ENCODE measurements at places on chromosomes 7 and 10.

DNA sequence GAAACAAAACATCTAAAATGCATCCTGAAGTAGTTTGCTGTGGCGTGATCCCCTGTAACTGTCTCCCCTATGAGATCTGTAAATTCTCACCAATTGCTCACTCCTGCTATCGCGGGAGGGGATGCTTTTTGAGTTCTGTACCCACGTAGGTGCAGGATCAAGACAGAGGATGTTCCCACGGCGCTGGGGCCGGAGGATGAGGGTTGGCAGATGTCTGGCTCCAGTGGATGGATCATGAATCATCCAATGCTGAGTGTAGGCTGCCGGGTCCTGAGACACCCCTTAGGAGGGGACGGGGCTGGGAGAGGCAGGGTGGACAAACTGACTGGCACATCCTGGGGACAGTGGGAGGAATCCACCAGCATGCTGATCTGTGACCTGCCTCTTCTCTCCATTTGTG lies 224.4 kb downstream of the USP6NL start:
- no peak for DNase-seq

GRCh38 chr7:55549457-55549856 lies 22.8 kb downstream of the VOPP1 start:
- DNase-seq: no peak

DNA sequence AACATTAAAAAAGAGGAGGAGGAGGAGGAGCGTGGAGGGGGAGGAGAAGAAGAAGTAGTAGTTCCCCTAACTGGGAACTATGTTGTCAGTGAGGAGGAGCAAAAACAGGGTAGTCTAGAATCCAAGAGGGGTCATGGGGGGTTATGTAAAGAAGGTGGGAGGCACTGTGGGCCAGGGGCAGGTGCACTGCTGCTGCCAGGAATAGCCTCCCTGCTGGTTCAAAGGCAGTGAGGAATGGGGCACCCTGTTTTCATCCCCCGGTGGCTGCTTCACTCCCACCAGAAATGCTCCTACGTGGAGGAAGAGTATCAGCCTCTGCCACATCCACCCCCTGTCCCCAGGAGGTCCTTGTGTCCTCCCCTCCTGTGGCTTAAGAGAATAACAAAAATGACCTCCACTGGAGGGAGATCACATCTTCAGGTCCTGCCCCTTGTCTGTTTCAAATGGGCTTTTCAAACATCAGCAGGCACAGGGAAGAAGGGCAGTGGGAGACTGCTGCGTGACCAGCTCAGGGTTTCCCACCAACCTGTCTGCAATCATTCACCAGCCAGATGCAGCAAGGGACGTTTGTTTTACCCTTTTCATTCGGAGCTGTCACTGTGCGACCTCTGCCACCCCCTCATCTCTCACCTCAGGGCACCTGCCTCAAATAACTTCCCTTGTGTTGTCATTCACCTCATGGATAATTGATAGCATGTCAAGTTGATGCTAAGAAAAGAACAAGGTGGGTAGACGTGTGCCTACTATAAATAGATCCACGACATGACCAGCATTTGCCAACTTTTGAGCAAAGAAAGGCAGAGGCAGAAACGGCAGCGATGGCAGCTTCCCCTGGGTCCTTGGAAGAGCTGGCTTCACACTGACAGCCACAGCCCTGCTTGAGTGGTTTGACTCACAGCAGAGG lies 92.6 kb downstream of the DGKI start:
- DNase-seq: no peak

GRCh38 chr7:157414702-157415096 lies 77.9 kb downstream of the DNAJB6 start:
- DNase-seq: no peak

DNA sequence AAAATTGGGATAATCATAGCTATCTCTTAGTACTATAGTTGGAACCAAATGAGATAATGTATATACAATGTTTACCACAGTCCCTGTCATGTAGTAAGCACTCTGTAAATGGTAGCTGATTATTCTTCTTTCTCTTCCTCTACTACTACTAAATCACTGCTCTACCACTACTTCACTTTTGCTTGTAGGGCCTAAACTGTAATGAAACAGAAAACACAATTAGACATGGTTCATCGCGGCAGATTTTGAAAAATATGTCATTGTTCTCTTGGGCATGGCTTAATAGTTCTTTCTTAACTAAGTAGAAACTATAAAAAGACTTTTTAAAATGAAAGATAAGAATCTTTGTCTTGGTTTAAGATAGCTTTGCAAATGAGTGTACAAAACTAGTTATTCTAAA lies 34.9 kb downstream of the R3HCC1L start:
- DNase-seq: no peak

DNA sequence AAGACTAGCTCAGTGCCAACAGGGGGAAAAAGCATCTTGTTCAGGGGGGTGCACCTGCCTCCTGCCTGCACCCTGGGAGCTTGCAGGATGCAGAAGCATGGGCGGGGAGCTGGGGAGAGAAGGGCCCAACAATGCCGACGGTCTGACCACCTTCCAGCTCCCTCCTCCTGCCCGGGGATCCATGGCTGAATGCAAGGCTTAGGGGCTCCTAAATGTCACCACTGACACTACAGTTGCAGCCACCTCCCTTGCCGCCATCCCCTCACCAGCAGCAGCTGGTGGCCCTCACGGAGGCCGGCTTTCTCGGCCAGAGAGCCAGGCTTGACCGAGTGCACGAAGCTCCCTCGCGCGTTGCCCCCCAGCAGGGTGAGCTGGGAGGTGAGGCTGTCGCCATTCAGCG lies 78.8 kb upstream of the GNA12 start:
- DNase-seq: no peak

- DNase-seq: no peak
Measured at GRCh38 chr7:91557789-91558404, 293.7 kb downstream of the FZD1 start.

DNA sequence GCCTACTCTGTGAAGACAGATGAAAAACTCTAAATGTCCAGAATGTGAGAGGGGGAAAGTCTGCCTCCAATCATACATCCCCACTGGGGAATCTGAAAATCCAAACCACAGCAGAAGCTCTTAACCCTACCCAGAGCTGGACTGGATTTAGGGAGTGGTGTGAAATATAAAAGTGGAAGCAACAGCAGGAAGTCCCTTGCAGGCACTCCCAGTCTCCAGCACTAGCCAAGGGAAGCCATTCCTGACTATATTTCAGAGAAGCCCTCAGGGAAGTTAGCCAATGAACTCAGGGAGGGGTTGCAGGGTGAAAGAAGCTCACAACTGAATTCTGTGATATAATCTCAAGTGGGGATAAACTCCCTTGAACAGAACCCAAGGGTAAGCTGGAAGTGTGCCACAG lies 51.5 kb downstream of the CRPPA start:
- DNase-seq: no peak

DNA sequence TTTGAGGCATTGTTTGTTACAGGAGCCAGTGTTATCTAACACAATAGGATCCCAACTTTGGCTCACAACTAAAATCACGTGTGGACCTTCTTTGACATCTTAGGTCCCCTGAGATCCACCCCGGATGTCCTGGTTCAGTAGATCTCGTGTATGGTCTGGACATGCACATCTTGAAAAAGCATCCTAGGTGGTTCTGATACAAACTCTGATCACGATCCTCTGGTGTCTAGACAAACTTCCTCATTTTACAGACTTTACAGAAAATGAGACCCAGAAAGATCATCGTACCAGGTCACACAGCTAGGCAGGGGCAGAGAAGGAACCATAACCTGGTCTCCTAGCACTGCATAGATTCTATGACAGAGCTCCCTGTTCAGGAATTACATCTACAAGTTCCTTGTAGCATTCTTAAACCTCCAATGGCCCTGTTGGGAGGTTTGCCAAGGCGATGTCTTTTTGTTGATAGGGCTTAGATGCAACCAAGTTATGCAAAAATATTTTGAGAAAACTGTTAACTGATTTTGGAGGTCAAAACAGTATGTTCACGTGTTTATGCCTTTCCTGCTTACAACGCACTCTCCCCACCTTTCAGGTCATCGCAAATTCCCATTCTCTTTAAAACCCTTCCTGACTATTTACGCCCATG lies 30.8 kb upstream of the CHST15 start:
- DNase-seq: no peak

- DNase-seq: no peak
Measured at GRCh38 chr7:84002348-84002747, 192.2 kb downstream of the SEMA3A start.

DNA sequence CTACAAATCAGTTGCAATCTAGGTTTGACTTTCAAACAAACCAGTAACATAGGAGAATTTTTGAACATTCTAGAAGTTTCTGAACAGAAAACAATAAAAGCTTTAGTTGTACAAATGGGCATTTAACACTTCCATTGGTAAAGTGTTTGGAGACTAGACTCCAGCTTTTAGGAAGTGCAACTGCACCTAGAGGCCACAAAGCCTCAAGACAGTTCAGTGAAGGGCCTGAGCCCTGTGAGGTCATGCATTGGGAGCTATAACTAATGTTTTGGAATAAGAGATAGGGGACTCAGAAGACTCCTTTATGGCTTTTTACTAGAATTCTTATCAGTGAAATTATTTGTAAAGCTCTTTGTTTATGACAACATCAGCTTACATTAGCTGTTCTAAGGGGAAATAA lies 3.0 kb upstream of the EPHB6 start:
- DNase-seq: no peak

- no peak for DNase-seq
Measured at GRCh38 chr10:79939969-79940368, 8.9 kb downstream of the SFTPD start.

GRCh38 chr7:159023746-159024145 lies 120.9 kb downstream of the VIPR2 start:
- DNase-seq: no peak

GRCh38 chr7:157493776-157494175 lies 157.0 kb downstream of the DNAJB6 start:
- DNase-seq: no peak

GRCh38 chr7:138032186-138032585 lies 30.3 kb upstream of the CREB3L2 start:
- DNase-seq: no peak

DNA sequence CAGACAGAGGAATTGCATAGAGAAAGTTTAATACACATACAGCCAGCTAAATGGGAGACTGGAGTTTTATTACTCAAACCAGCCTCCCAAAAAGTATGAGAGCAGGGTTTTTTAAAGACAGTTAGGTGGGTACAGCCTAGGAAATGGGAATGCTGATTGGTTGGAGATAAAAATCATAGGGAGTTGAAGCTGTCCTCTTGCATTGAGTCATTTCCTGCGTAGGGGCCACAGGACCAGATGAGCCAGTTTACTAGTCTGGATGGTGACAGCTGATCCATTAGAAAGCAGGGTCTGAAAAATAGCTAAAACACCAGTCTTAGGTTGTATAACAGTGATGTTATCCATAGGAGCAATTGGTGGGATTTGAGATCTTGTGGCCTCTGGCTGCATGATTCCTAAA lies 76.1 kb upstream of the POM121L12 start:
- no peak for DNase-seq

DNA sequence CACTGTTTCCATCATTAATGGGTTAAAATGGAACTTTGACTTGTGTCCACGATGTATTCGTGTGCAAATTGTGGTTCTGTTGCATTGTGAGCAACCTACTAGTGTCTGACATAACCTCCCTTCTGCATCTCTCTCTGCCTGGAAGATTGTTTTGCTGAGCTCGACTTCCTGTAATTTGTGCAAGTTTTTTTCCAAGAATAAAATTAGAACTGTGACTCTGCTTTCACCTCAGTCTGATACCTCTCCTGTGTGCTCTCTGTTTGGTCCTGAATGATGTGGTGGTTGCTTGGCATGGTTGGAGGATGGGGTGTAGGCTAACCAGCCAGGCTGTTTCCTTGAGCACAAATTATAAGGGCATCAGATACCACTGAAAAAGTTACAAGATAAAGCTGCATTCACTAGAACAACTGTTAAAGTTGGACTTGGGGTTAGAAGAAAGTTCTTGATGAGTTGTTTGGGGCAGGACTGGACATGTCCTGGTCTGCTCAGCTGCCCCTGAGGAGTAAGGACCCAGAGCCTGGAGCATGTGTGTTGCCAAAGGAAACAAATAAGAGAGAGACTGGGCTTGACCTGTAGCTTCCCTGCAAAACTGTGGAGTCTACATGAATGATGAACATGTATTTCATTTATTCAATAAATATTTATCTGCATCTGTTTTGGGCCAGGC lies 1.9 kb upstream of the VOPP1 start:
- no peak for DNase-seq

DNA sequence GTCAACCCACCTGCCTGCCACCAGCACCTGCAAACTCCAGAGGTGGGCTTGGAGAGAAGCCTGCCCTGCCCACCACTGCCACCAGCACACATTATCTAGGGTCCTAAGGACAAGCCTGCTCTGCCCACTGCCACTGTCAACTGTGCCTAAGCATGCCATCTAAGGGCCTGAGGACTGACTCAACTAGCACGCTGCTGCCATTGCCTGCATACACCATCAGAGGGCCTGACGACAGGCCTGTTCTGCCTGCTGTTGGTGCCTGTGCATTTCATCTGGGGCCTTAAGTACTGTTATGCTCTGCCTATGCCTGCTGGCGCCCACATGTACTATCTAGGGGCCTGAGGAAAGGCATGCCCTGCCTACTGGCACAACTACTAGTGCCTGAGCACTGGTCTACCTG lies 27.0 kb upstream of the LRRD1 start:
- no peak for DNase-seq

GRCh38 chr10:119090968-119091367 lies 10.4 kb upstream of the EIF3A start:
- no peak for DNase-seq

DNA sequence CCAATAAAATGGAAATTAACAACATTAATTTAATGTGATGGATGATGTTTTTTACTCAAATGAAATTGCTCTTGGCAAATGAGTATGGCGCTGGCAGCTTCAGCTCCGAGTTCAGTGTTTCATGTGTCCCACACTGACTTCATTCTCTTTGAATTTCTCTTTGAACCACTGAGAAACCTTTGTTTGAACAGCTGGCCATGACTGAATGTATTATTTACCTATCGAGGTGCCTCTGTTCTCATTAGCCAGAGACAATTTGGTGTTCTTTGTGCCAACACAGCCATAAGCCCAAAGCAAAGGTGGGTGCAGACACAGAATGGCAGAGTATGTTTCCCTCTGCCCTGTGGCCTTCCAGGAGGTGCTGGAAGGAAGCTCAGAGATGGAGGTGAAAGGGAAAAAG lies 42.1 kb downstream of the TMEM178B start:
- peak; percentile 16 for DNase-seq

GRCh38 chr10:103894441-103894864 lies 23.5 kb downstream of the STN1 start:
- DNase-seq: no peak

DNA sequence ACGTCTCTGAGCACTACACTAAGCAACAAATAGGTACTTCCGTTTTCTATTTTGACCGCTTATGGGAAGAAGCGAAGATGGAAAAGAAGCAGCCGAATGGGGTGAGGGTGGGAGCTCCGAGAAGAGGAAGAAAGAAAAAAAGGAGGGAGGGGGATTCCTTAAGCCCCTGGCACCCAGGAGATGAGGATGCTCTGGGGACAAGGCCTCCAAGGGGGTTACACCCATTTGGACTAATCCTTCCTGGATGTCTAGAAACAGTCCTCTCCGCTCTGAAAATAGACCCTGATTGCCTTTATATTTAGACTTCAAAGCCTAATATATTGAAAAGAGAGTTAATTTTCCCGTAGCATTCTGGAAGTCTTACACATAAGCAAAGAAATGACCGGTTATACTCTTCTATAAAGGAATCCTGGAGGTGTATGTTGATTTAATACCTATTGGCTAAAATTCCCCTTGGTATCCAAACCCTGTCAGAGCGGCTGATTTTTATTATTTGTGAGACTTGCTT lies 676 bp upstream of the HTR7 start:
- DNase-seq: no peak

- no peak for DNase-seq
Measured at GRCh38 chr10:132417957-132418441, 21.0 kb downstream of the PWWP2B start.

- DNase-seq: peak; percentile 86
Measured at GRCh38 chr10:50224330-50224952, 26.9 kb downstream of the ASAH2 start.

Measured in T47D (cell line).